ENCODE measurements at places on chromosomes 11 and 22.

DNA sequence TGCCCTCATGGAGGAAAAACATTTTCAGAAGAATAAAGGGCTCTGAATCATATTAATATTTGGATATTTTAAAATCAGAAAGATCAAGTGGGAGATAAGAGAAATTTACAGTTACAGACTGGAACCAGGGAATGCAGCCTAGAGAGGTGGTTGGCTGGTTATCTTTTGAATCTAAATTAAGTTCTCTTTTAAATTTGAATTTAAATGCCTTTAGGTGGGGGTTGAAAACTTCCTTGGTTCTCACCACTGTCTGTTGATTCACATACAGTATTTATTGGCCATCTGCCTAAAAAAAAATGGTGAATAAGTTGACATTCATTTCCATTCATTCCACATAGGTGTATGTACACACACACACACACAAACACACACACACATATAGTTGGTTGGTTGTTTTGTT lies 35.7 kb upstream of the PTPRJ start:
- DNase-seq: no peak

GRCh38 chr11:10605941-10606381 lies 37.5 kb upstream of the LYVE1 start:
- no peak for DNase-seq

- no peak for DNase-seq
Observed at GRCh38 chr11:70440206-70440605, 41.9 kb downstream of the CTTN start.

- DNase-seq: no peak
Observed at GRCh38 chr11:41320238-41320637, 139.2 kb downstream of the LRRC4C start.

GRCh38 chr11:44620328-44620725 lies 54.9 kb downstream of the CD82 start:
- no peak for DNase-seq

GRCh38 chr11:93895106-93895862 lies 44.9 kb upstream of the VSTM5 start:
- no peak for DNase-seq

DNA sequence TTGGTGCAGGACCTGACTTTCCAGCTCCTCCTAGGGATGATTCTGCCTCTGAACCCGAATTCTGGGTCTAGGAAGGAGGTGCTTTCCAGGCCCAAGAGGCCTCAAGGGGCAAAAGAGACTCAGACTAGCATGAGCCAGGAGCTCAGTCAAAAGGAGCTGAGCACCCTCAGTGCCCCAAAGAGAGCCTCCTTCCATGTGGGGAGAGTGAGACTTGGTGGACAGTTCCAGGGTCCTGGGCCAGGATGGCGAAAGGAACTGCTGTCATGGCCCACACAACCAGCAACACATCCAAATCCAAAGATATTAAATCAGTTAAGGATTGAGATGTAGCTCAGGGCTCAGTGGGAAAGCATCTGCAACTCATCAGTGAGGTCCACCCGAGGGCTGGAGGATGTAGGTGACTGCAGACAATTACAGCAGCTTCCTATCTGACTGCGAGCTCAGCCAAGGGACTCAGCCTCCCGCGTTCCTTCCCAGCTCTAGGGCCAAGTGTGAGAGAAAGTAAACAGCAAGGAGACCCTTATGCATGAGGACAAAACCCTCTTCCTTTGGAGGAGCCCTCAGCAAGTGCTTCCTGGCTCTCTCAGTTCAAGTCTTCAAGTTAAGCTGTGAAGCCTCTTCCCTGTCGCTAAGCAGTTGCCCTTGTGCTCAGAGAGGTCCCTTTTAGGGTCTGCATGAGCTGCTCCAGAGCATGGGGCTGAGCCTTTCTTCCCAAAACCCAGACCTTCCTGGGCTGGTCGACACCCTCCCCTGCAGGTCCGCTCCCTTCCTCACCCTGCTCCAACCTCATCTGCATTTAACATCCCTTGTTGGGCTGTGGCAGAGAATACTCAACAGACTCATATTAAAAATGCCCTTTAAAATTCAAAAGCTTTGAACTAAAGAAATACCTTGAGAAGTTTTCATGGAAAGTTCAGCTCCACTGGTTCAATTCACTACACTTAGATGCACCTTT lies 35.8 kb downstream of the C11orf58 start:
- DNase-seq: no peak

DNA sequence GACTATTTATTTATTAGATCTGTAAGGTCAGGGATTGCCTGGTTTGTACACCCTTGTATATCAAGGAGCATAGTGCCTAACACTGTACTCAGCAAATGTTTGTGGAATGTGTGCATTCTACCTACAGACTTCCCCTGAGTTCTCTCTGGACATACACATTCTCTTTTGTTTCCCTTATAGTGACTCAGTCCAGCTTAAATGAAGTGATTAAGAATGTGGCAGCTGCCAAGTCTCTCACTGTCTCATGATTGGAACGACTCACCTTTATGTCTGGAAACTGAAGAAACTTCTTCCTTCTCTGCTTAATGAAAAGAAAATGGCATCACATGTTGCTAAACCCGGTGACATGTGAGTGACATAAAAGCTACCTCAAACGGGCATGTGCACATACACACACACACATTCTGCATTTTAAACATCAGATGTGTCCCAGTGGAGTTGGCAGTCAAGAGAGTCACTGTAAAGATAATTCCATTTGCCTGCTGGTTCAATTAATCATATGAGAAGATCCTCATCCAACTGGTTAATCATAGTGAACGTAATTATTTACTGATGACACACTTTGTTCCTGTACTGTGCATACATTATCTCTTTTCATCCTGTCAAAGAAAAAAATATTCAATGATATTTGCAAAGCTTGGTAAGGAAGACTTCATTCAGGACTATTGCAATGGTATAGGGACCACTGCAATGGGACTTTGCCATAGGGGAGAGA lies 42.8 kb downstream of the GLYAT start:
- DNase-seq: no peak

DNA sequence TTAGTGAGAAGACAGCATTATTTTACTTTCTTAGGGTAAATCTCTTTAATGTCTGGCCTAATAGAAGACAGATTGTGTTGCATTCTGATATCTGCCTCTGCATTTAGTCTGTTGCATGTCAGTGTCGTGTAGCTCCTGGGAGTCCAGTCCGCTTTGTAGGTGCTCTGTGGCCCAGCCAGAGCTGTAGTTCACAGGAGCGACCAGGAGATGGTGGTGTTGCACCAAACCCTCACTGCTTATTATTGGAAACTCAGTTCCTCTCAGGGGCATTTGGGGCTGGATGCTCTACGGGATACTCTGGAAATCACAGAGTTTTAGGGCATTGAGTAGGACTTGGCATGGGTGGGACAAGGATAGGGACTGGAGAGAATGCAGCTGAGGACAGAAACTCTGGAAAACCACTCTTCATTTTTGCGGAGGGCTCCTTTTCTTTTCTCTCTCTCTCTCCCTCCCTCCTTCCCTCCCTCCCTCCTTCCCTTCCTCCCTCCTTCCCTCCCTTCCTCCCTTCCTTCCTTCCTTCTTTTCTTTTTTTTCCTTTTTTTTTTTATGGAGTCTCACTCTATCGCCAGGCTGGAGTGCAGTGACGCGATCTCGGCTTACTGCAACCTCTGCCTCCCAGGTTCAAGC lies 21.7 kb downstream of the MIAT start:
- peak; percentile 59 for DNase-seq

- no peak for DNase-seq
Observed at GRCh38 chr11:73349633-73350032, 26.6 kb upstream of the RELT start.

- no peak for DNase-seq
Observed at GRCh38 chr11:60589611-60590010, 74.4 kb downstream of the MS4A13 start.

DNA sequence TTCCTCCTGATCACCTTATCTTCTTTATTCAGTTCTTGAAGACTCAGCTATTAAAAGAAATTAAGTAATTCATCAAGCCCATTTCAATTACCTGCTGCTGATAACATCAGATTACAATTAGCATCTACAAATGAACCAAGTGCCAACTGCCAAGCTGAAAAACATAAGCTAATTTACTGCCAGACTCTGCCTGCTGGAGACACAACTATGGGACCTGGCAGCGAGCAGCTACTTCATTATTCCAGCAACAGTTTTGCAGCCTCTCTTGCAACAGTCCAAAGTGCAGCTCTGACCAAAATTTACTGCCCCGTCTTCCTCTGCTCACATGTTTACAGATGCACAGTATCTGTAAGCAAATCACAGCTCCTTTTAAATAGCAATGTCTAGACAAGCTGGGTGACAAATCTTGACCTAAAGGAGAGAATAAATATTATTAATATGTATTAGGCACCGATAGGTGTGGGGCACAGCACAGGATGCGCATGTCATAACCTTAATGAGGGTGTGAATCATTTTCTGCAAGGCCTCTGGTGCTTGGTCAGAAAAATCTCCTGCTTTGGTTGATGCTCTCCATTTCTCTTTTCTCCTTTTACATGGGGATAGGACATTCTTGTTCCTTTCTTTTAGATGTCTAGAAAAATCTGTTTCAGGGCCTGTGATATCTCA lies 232.2 kb upstream of the PITPNB start:
- DNase-seq: no peak

GRCh38 chr11:133928628-133929059 lies 28.1 kb downstream of the IGSF9B start:
- DNase-seq: peak; percentile 70

DNA sequence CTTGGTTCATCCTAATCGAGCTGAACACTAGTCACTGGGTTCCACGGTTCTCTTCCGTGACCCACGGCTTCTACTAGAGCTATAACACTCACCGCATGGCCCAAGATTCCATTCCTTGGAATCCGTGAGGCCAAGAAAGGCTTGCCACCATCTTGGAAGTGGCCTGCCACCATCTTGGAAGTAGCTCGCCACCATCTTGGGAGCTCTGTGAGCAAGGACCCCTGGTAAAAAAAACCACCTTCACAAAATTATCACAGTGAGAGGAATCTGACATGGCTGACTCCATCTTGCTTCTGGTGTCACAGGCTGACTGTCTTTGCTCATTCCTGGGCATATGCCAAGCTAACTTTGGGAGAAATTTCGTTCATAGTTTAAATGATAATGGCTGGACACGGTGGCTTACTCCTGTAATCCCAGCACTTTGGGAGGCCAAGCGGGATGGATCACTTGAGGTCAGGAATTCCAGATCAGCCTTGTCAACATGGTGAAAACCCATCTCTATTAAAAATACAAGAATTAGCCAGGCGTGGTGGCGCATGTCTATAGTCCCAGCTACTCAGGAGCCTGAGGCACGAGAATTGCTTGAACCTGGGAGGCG lies 18.9 kb upstream of the KCTD14 start:
- no peak for DNase-seq

DNA sequence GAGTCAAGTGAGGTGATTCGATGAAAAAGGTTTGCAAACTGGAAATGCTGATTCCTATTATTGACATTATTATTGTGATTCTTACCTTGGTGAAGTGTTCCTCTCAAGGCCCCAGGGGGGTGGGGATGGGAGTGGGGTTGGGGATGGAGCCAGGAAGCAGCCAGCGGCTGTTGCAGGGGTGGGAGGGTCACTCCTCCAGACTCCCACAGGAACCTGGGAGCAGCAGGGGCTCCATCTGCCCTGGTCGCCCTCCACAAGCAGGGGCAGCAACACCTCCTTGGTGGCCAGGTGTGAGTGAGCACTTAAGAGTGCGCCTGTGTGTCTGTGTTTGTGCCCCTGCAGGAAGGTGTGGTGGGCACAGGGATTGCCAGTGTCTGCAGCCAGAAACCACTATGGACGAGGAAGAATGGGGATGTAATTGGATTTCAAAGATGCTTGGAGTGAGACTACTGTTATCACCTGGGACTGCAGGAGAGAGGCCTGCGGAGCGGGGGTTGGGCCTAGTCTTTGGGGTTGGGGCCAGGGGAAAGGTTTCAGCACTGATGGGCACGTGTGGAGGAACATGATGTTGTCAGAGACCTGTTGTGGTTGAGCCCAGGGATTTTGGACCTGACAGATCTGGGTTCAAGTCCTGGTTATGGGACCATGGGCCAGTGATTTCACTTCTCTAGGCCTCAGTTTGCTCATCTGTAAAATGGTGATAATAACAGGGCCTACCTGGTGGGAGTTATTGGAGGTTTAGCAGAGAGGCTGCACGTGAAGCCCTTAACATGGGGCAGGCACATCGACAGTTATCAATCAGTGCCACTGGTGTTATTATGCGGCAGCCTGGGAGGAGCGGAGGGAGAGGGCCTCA lies 3.6 kb upstream of the TP53I11 start:
- no peak for DNase-seq

DNA sequence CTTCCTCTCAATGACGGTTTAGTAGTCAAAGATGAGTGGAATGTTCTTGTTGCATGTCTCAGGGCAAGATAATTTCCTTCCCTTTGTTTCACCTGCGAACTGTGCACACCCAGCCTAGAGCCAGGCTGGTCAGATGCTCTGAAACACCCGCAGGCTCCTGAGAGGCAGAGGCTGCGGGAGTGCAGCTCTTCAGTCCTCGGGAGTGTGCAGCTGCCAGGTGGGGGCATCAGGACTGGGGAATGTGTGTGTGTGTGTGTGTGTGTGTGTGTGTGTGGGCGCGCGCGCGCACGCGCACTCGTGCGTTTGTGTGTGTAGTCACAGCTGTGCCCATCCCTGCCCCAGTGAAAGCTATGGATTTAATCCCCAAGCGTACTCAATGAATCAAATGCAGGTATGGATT lies 136.2 kb upstream of the NTM start:
- DNase-seq: no peak

DNA sequence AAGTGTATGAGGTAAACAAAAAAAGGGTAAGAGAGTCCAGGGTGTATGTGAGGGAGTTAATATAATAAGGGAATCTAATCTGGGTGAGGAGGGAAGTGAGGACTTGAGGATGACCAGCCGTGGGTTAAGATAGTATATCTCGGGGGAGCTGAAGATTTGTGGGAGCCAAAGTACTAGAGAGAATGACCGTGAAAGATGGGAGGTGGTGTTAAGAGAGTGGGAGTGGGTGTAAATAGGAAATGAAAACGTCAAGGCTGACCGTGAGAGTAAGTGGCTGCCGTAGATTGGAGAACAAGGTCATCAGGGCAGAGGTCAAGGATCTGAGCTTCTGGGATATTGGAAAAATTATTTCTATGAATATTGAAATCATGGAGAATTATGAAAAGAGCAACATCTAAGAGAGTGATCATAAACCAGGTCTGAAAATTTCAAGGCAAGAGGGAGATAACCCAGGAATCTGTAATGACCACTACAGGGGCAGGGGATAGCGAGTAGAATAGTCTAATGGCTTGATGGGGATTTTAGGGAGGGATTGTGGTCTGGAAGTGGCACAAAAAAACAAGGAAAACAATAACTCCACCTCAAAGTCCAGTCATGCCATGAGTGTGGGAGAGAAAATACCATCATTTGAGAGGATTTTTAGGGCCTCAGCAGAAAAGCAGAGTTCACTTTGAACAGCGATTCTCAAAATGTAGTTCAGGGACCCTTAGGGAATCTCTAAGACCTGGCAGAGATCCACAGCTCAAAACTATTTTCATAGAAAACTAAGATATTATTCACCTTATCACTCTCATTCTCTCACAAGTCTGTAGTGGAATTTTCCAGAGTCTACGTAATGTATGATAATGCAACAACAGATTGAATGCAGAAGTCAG lies 72.0 kb downstream of the PRR5L start:
- no peak for DNase-seq

Data from AML-193 (cell line).